Right ventricle myocardium inferior (tissue), 1 donor: ENCODE measurements at places on chromosomes 4 and X. TPM values are rescaled to one million over a fixed set of nuclear protein-coding genes. Genes with fewer than 3 reads are reported as not detected.

- DNase-seq, result no peak
Measured at GRCh38 chr4:39932776-39933402, 44.8 kb downstream of the PDS5A start.

Gene GASK1B
- total RNA-seq, result 68.6 TPM

GRCh38 chrX:76827672-76828071 lies 400.2 kb downstream of the MAGEE1 start:
- DNase-seq, result no peak

- no peak for DNase-seq
Measured at GRCh38 chr4:147538711-147539110, 57.8 kb downstream of the EDNRA start.

Gene CNKSR2
- 0.95 TPM for total RNA-seq

DNA sequence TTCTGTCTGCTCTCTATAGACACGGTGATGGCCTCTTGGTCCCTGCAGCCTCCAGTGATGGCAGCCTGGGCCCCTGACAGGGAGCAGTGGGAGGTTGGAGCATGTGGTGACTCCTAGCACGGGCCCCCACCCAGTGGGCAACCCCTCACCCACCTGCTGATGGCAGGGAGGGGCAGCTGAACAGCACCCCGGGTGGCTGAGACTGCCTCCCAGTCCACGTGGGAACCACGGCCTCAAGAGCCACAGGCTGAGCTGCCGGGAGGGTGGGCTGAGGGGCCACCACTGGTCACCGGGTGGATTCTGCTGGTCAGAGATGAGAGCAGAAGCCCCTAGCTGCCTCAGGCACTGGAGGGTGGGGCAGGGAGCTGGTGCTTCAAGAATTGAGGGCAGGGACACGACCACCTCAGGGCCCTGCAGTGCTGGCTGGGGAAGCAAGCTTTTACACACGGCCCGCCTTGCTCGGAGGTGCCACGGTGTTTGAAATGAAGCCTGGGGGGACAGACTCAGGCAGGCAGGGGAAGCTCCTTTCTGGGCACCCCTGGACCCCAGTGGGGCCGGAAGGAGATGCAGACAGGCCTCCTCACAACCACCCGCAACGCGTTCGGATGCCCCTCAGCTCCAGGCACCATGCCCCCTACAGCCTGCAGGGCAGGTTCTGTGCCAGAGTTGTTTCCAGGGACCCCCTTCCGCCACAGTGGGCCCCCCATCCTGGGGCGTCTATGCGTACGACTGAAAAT lies 6.3 kb upstream of the HAUS3 start:
- peak; percentile 57 for DNase-seq

DNA sequence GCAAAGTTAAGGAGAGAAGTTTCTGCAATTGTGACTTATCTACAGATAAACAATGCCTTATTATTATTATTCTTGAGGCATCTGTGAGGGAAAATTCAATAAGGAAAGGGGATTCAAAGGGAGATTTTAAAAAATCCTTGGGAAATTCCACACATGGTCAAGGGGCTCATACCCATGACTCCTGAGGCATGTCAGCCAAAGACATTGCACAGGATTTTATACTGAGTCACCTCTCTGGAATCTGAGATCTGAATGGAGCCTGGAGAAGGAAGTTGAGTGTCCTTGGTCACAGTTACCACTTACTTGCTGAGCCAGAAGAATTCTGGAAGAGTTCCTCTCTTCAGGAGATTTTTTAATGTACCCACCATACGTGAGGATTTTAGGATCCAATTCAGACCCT lies 14.4 kb upstream of the CXCL8 start:
- DNase-seq, result no peak

Gene FAM184B
- total RNA-seq, result not detected

Gene HELQ
- 13.6 TPM for total RNA-seq

Gene TEX13C
- not detected for total RNA-seq

Gene USP51
- 1.2 TPM for total RNA-seq

DNA sequence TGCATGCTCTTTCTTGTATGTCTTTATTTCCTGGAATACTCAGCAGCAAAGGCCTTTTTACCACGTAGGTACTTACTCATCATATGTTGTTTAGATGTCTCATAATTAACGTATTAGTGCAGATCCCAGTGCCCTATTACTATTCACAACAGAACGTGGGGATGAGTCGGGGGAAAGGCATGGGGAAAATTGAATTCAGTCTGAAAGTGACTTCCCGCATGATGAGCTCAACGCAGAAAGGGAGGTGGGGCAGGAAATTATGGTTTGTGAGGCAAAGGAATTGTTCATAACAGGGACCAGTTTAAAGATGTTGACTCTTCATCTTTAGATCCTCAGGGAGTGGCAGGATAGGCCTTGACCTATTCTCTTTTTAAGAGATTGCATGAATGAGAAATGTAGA lies 2.0 kb upstream of the TMPRSS11D start:
- DNase-seq, result no peak
